Osteocyte (in vitro differentiated cells): ENCODE measurements at places on chromosomes 1 and 21.

DNA sequence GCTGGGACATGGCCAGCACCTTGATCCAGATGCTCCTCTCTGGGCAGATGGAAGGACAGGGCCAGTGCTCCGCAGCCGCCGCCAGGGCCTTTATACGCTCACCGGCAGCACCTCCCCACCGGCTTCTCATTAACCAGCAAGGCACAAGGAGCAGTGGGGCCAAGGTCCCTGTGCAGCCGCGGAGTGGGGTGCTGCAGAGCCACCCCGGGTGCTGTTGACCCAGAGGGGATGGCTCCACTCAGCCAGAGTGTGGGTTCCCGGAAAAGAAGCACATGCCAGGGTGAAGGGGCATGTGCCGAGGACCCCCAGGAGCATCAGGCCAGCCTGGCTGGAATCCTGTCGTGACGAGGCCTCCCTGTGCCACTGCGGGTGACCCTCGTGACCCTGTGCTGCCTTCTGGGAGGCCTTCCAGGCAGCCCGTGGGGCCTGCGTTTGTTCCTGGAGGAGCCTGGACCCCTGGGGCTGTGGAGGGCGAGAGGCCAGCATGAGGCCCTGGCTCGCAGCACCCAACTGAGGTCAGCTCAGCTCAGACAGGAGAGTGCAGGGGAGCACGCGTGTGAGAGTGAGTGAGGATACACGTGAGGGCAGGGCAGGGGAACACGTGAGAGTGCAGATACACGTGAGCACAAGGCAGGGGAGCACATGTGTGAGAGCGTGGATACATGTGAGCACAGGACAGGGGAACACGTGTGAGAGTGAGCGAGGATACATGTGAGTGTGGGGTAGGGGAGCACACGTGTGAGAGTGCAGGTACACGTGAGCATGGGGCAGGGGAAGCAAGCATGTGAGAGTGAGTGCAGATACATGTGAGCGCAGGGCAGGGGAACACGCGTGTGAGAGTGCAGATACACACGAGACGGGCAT, at the start of gene FTCD:
Gene FTCD (minus strand): TSS at position 66 of the 864 bp plus-strand sequence. CDS start 56 bp downstream, at position 10.
- peak; percentile 82 for DNase-seq

DNA sequence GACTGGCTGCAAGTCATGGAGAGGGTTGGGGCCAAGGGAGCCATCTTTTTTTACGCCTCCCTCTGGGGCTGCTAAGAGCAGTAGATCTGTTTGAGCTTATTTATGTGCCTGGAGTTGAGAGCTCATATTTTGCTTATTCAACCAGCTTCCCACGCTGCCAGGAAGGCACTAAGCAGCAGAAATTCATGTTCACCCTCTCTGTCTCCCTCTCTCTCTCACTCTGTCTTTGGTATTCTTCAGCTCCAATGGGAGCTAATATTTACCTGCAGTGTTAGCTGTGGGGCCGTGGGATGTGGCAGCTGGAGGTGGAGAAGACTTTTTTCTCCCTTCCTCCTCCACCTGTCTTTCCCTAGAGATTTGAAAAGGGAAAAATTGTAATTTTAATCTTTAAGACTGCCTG, 26.8 kb upstream of the CACNA1E start:
- DNase-seq, result no peak

DNA sequence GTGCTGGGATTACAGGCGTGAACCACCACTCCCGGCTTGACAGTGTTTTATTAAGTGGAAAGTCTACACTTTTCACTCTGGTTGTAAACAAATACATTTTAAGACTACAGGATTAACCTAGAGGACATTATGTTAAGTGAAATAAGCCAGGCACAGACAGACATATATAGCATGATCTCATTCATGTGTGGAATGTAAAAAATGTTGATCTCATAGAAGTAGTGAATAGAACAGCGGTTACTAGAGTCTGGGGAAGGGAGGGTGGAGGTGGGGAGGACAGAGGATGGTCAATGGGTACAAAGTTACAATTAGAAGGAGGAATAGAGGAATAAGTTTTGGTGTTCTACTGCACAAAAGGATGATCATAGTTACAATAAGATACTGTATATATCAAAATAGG, 16.9 kb downstream of the CTH start:
- DNase-seq, result no peak

DNA sequence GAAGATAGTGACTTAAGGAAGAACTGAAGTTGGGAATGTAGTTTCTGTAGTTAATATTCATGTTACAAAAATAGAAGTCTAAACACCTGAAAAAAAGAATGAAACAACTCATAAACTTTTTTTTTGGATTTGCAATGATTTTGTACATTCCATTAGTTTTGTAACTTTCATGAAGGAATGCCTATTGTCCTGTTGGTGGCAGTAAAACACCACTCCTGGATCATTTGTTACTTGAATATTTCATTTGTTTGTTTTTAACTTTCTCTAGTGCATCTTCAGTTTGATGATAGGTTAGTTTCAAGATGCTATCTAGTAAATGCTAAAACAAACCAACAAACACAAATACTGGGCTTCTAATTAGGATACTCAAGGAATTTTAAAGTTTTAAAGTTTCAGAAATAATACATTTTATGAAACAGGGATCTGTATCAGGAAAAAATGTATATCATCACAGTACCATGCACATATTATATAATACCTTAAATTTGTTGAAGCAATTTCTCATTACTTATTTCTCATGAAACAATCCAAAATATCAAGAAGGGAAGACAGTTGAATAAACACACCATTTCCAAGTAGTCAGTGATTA, 229.7 kb upstream of the CACYBP start:
- DNase-seq, result no peak

DNA sequence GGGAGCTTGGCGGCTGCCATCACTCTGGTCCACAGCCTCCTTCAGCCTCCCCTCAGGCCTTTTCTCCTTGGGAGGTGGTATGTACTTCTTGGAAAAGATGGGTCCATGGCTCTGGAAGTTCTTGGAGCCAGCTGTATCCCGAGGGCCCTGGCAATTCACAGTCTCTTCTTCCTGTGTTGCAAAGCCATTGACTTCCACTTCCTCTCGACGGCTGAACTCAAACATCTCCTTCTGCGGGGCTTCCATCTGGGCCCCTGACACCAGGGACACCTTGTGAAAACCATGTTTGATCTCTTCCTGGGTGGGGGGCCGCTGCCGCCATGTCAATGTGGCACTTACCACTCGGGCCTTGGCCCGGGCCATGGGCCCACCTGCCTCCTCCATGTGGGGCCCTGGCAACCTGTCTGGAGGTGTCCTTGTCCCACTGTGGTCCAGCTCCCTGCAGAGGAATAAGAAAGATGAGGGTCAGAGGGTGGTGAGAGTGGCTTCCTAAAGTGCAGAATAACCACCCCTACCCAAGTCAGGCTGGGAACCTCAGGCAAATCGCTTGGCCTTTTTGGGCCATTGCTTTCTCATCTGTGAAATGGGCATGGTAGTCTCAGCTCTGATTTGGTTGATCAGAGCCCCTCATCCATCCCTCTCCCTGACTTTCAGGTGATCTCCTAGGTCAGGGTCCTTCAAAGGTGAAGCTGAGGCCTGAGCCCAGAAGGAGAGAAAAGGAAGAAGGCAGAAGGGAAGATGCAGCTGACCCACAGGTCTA, 7.5 kb downstream of the CRYBG2 start:
- DNase-seq, result no peak

- DNase-seq, result no peak
Observed at GRCh38 chr21:38520511-38520910, 22.2 kb upstream of the ERG start.

DNA sequence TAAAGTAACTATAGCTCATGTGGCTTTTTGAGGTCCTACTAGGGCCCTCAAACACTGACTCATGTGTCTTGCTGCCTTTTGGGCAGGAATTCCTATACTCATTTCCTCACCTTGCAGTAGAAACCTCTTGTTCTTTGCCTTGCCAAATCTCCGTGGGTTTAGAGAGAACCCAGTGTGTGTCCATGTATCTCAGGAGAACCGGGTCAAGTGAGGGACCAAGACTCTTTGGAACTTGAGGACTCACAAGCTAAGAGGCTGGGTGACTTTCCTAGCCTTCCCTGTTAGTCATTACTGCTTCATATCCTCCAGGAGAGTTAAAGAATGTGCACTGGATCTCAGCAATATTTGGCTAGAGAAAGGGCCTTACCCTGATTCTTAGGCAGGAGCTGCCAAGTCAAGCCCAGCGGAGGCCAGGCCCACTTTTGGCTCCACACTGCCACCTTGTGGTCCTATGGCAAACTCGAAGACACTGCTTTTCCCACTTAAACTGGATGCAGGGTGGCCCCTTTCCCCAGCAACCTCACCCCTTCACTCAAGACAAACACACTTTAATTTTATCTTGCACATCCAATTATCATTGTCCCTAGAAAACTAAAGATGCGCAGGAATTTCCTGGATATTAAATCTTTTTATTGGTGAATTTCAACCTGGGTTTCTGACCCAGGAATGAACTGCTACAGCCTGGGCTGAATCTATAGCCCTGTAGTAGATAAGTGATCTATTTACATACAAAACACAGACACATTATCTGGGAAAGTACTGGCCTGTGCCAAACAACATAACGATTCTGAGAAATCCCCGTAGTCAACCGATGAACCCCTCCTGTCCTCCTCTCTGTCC, 10.6 kb downstream of the AVPR1B start:
- DNase-seq, result peak; percentile 92
